GM23338 (cell line): ENCODE measurements at places on chromosomes 3 and 15. TPM values are rescaled to one million over a fixed set of nuclear protein-coding genes. Genes with fewer than 3 reads are reported as not detected.
A peak's percentile ranks its signal among the peaks of the same experiment; 100 is the strongest.

DNA sequence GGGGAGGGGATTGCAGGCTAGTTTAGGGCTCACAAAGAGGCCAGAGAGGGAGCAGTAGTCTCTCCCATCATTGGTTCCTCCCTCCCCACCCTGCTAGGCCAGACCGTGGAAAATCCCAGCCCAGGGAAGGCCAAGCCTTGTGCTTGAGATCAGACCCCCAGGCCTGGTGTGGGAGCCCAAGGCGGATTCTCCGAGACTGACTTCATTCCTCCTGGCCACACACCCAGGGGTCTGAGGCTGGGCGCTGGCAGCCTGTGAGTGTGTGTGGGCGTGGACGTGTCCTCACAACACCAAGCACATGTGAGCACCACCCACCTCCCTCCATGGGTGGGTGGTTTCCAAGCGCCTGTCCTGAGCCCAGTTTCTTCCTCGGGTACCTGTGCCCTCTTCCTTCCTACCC lies 4.1 kb downstream of the LOXL1 start:
- no peak for DNase-seq

GRCh38 chr15:39358441-39359041 lies 222.3 kb upstream of the THBS1 start:
- DNase-seq: no peak

GRCh38 chr3:62010989-62011388 lies 362.4 kb downstream of the FEZF2 start:
- DNase-seq: no peak

- no peak for DNase-seq
Observed at GRCh38 chr3:15360788-15361493, 28.6 kb upstream of the SH3BP5 start.

Gene SEMA3B
- total RNA-seq: 2.4 and 8.0 TPM in 2 replicates

DNA sequence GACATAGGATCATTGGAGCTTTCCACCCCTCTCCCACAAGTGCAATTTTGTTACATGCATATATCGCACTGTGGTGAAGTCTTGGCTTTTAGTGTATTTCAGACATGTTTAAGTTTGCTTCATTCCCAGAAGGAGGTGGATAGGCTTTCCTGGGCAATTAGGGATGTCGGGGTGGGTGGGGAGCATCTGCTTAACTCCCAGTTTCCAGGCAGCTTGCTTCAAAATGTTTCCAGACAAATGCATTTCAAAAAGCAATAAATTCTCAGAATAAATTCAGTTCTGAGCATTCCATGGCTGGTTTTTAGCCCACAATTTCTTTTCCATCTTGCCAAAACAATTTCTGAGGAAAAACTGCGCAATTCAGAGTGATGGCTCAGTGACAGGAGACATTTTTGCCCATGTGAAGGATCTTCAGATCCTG lies 227.7 kb upstream of the ZPLD1 start:
- DNase-seq: no peak

Gene AGBL1
- 0.03 TPM in 1 of 2 replicates, not detected in the other for total RNA-seq

DNA sequence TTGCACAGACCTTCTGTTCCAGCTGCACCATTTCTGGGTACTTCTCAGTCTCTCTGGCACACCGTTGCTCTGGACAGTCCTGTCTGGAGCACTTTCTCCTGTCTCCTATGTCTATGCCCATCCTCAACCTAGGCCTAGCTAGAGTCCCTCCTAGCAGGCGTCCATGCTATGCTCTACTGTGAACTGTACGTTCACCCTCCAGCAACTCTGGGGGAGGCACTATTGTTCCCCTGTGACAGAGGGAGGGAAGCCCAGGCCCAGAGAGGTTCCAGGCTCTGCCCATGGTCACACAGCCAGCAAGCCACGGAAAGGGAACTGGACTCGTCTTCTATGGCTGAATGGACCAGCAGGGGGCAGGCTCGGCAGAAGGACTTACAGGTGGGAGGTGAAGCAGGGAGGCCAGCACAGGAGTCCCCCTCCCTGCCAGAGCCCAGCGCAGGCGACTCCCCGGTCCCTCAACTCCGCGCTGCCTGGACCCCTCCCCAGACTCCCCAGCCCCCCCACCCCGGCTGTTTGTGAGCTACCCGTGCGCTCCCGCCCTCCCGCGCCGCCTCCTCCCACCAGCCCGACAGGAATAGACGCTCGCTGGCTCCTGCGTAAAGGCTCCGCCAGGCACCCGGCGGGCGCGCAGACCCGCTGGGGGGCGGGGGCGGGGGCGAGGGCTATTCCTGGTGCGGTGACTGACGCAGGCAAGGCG lies 1.7 kb upstream of the LINGO1 start:
- DNase-seq: peak; percentile 94

GRCh38 chr3:9767418-9767817 lies 2.3 kb downstream of the CAMK1 start:
- no peak for DNase-seq

GRCh38 chr3:152319256-152319655 lies 50.5 kb downstream of the MBNL1 start:
- DNase-seq: no peak

GRCh38 chr15:50415752-50416404 lies 8.3 kb upstream of the USP8 start:
- DNase-seq: peak; percentile 32

DNA sequence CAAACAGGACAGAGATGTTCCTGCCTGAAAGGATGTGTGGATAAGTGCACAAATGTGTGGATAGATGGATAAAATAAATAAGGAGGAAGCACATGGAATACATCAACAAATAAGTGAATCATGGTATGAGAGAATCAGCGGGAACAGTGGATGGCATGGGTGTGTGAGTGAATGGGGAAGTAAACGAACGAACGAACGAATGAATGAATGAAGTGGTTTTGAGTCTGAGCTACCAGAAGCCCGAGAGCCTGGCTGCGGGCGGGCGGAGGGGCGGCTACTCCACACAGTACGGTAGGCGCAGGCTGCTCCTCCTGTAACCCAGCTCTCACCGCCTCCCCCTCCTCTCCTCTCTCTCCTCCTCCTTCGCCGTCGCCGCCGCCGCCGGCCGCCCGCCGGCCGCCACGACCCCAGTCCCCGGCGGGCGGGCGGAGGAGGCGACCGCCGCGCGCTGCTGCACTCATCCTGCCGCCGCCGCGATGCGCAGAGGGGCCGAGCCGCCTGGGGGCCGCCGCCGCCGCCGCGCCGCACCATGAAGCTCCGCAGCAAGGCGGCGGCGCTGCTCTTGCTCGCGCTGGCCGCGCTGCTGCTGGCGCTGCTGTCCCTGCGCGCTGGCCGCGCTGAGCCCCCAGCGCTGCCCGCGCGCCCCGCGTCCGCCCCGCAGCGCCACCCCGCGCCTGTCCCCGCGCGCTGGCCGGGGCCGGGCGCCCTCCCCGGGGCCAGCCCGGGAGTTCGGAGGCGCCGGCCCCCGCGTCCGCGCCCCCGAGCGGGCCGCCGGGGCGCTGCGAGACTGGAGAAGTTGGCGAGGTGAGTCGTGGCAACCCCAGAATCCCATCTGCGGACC lies at the start of gene GXYLT2:
Gene GXYLT2, plus strand, starts transcription at position 342 of the 841 bp plus-strand sequence. Its CDS starts 188 bp downstream, at position 530.
- peak; percentile 88 for DNase-seq

Gene CLSTN2
- 0.83 and 0.89 TPM in 2 replicates for total RNA-seq

GRCh38 chr3:43856351-43856750 lies 165.6 kb downstream of the ABHD5 start:
- no peak for DNase-seq

Gene CNTN4
- 1.1 and 4.0 TPM in 2 replicates for total RNA-seq

GRCh38 chr3:123792473-123793201 lies 91.5 kb downstream of the MYLK start:
- no peak for DNase-seq

DNA sequence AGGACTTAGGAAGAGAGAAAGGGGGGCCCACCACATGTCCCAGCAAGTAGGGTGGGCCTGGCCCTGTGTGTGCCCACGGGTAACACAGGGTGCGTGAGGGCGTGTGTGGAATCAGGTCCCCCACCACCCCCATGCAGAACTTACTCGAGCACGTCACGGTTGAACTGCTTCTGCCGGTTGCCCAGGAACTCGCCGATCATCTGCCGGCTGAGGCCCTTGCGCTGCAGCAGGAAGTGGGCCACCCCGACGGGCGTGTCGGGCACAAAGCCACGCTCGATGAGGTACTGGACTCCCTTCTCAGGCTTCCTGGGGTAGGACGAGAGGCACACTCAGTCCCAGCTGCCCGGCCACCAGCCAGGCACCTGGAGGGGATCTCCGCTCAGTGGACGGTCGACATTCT lies 83.1 kb upstream of the RPL32 start:
- DNase-seq: no peak

- peak; percentile 68 for DNase-seq
Observed at GRCh38 chr3:182979674-182980191, 605 bp downstream of the DCUN1D1 start.

Gene RAMAC
- total RNA-seq: 27.4 and 29.2 TPM in 2 replicates

DNA sequence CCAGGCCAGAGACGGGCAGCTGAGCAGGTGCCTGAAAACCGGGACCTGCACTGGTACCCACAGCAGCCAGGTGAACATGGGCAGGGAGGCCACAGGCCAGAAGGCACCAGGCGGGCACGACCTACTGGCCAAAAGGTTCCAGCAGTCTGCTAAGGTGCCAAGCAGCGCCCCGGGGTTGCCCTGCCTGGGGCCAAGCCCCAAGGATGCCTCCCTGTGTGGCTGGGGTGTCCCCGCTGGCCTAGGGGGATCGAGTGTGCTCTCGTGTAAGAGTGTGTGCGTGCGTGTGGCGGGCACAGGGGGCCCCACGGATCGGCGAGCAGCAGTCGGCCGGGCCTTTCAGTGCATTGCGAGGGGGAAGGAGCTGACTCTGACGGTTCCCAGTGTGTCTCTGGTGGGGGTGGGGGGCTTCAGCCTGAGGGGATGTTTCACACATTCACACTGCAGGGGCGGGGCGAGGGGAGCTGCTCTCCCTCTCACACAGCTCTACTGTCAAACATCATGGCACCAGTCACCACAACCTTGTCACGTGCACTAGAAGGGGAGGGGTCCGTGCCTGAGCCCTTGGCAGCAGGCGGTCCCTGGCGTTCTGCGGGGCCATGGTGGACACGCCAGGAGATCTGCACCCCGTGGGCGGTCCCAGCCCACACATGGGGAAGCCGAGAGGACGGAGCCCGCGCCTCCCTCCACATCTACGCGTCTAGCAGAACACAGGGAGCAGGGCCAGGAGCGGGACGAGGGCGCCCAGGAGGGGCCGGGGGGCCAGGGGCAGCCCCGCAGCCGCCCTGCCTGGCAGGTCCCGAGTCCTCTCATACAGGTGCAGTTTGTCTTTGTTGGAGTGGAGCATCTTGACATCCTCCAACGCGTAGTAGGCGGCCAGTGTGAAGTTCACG lies 44.5 kb downstream of the RGMA start:
- DNase-seq: no peak

GRCh38 chr15:85044251-85044853 lies 62.7 kb downstream of the PDE8A start:
- DNase-seq: peak; percentile 82

- DNase-seq: no peak
Observed at GRCh38 chr15:41944313-41944940, 27.9 kb downstream of the EHD4 start.

Gene SUCLG2
- 39.0 and 42.4 TPM in 2 replicates for total RNA-seq

- DNase-seq: peak; percentile 92
Observed at GRCh38 chr15:81000624-81001151, at the start of gene TLNRD1. TSS of gene TLNRD1 (plus strand) at chr15:81000923. CDS start at chr15:81002272, 1,349 bp downstream.

DNA sequence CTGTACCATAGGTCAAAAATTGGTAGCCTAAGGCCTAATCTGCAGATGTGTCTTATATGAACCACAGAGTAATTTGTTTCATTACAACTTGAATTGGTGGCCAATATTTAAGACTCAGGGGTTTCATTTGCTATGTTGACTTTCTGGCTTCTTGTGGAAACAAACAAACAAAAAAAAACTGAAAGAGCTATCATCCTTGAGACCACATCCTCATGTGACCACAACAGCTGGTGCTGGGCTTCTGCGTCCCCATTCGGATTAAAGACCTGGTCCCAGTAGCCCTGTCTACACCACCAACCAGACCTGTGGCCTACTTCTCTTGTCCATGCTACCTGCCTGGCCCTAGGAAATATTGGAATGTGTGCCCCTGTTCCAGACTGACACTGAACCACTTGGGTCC lies 61.7 kb downstream of the STRIT1 start:
- DNase-seq: no peak

GRCh38 chr3:21744793-21745192 lies 6.2 kb downstream of the ZNF385D start:
- no peak for DNase-seq

Gene EHHADH
- total RNA-seq: 5.1 and 6.0 TPM in 2 replicates

Gene CRBN
- 32.6 and 33.6 TPM in 2 replicates for total RNA-seq

DNA sequence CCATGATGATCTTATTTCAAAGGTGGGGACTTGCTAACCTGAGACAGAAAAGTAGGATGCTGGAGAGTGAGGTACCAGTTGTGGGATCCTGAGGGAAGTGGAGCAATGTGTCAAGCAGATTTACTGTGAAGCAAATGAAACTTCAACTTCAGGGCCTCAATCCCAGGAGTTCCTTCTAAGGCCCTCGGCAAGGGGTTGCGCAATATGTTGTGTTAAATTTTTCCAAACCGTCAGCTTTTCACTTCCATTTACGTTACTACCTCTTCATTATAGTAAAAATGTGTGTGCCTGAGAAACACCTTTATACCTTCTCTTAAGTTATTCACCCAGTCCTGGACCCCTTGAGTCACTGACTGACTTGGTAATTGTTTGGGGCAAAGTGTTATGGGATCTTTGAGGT lies 42.5 kb upstream of the KCNH8 start:
- DNase-seq: no peak

GRCh38 chr3:1232276-1232675 lies 139.5 kb downstream of the CNTN6 start:
- DNase-seq: no peak

DNA sequence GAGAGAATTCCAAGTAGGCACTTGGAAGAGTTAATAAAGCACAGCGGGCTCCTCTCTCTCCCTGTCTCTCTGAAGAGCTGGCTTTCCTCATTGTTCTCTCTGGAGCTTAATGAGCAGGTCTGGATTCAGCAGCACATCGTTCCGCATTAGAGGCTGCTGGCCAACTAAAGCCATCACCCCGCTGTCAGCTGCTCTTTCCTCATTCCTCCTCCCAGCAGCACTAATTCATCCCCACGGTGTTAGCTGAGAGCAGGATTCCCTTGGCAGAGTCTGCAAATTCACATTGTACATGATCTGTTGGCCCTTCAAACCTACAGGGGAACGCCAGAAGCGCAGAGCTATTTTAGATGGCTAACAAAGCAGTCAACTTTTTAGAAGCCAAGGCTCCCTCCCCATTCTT lies 44.2 kb downstream of the SGO1 start:
- peak; percentile 48 for DNase-seq

Gene RABL3
- 9.8 and 13.1 TPM in 2 replicates for total RNA-seq

Gene IGF2BP2
- 84.5 and 87.4 TPM in 2 replicates for total RNA-seq

Gene CASR
- 0.04 and 0.56 TPM in 2 replicates for total RNA-seq

DNA sequence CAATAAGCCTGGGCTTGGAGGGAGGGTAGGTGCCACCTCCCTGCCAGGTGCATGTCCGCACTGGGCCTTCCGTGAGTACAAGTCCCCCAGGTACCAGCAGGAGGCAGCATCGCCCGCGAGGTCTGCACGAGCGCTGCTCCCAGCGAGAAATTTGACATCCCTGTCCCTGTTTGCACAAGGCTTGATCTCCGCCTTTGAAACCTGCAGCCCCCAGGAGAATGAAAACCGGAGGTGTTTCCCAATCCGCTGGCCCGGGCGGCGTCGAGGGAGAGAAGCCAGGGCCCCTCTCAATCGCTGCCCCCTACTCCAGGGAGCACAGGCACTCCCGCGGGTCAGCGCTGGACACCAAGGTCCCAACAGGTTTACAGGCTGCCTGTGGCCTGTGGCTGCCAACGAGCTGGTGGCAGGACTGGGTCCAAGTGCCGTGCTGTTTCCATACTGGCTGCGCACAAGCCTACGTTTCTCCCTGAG lies 961 bp downstream of the HAPLN3 start:
- peak; percentile 96 for DNase-seq

Gene ADPRH
- 3.4 and 4.4 TPM in 2 replicates for total RNA-seq
